Adrenal gland (tissue), 19 donors: ENCODE measurements at places on chromosomes 7 and 10. TPM values are rescaled to one million over a fixed set of nuclear protein-coding genes. Genes with fewer than 3 reads are reported as not detected.

DNA sequence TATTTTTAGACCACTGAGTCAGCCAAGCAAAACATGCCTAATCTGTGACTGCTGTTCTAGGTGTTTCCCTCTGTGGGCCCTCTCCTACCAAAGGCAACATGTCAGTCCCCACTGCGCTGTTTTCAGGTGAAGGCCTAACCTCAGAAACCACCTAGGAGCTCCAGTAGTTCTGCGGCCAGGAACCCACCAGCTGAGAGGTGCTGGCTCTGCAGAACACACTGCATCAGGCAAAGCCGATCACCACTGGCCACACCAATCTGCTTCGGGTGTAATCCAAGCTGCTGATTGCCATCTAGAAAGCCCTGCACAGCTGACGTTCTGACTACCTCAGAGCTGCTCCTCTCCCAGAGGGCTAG is 14.9 kb downstream of the CAMK2G start:
- no peak overlapping the region for H3K27ac ChIP-seq
- DNase-seq, result no peak
- peaks cover 22% of the 10 kb centered on the region for H3K36me3 ChIP-seq
- H3K4me1 ChIP-seq, result no peaks in the 10 kb centered on the region

The GBX1 gene
- total RNA-seq, result not detected

The HTR7 gene
- 0.11 TPM for total RNA-seq

GRCh38 chr10:16182688-16183087 is 254.1 kb upstream of the PTER start:
- H3K36me3 ChIP-seq, result no peaks in the 10 kb centered on the region
- no peak for DNase-seq
- H3K4me3 ChIP-seq, result no peak overlapping the region
- H3K27me3 ChIP-seq, result no peaks in the 10 kb centered on the region
- no peaks in the 10 kb centered on the region for H3K4me1 ChIP-seq

DNA sequence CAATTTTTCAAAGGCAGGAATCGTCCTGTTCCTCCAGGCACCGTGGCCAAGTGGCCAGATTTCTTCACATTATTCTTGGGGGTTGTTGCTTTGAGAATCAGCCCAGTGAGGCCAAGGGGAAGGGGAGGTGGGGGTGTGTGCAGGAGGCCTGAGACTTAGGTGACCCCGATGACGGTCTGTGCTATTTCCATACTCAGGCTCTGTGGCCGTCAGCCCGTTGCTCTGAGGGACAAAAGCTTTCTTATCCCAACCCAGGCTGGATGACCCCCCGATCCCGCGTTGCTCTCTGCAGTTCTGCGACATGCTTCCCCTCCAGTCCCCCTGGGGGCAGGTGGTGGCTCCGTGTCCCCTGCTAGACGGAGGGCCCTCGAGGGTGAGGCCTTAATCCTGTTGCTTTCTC is 14.2 kb downstream of the DOCK1 start:
- H3K4me3 ChIP-seq, result no peak overlapping the region
- H3K36me3 ChIP-seq, result no peaks in the 10 kb centered on the region
- H3K27me3 ChIP-seq, result no peaks in the 10 kb centered on the region
- no peaks in the 10 kb centered on the region for H3K4me1 ChIP-seq
- H3K27ac ChIP-seq, result no peak overlapping the region

- H3K4me1 ChIP-seq, result no peaks in the 10 kb centered on the region
- H3K27me3 ChIP-seq, result no peaks in the 10 kb centered on the region
- DNase-seq, result no peak
- no peak overlapping the region for H3K4me3 ChIP-seq
- no peaks in the 10 kb centered on the region for H3K36me3 ChIP-seq
- H3K27ac ChIP-seq, result no peak overlapping the region
These were observed 134.0 kb upstream of the SLC26A5 start for GRCh38 chr7:103580031-103580430.

The LRRTM3 gene
- total RNA-seq, result not detected

DNA sequence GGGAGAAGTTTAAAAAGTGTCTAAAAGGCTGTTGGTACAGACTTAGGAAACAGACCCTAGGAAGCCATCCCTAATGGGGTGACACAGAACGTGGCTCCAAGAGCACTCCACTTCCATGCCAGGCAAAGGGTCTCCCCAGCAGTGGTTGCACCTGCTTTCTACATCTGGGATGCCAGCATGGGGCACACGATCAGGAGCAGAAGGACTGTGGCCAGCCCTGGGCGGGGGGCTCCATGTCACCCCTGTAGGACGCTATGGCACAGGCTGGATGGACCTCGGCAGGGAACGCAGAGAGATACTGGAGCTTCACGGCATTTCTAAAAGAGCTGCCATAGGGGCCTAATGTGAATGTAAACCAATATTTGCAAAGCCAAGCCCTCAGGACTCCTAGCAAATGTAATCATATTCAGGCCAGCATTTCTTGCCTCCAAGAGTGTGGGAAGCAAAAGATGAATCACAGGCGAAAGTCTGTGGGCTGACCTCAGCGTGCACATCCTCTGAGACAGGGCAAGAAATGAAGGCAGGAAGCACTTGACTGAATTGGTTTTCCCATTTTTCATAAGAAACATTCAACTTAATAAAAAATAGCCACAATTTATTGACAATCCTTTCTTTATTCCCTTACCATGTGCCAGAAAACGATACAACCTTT is 93.9 kb downstream of the ATXN7L1 start:
- peak overlapping the region; percentile 48 for H3K27ac ChIP-seq
- H3K27me3 ChIP-seq, result no peaks in the 10 kb centered on the region

GRCh38 chr7:94228223-94228622 is 166.5 kb upstream of the COL1A2 start:
- H3K4me1 ChIP-seq, result peaks cover 6% of the 10 kb centered on the region
- H3K4me3 ChIP-seq, result no peak overlapping the region
- H3K36me3 ChIP-seq, result no peaks in the 10 kb centered on the region
- no peaks in the 10 kb centered on the region for H3K27me3 ChIP-seq
- DNase-seq, result no peak

- no peak for DNase-seq
- H3K4me1 ChIP-seq, result no peaks in the 10 kb centered on the region
- H3K27me3 ChIP-seq, result no peaks in the 10 kb centered on the region
- H3K4me3 ChIP-seq, result no peak overlapping the region
- H3K27ac ChIP-seq, result no peak overlapping the region
These were observed 484.6 kb upstream of the GHITM start for GRCh38 chr10:83654689-83655088.

The OPN4 gene
- total RNA-seq, result not detected

- H3K27ac ChIP-seq, result peak overlapping the region; percentile 51
- no peaks in the 10 kb centered on the region for H3K36me3 ChIP-seq
- H3K4me3 ChIP-seq, result peak overlapping the region; percentile 33
- no peak for DNase-seq
- H3K27me3 ChIP-seq, result no peaks in the 10 kb centered on the region
These were observed 881 bp upstream of the SSBP1 start for GRCh38 chr7:141737118-141737835.

The PRKCQ gene
- total RNA-seq, result 0.47 TPM

The PPP1R17 gene
- not detected for total RNA-seq

DNA sequence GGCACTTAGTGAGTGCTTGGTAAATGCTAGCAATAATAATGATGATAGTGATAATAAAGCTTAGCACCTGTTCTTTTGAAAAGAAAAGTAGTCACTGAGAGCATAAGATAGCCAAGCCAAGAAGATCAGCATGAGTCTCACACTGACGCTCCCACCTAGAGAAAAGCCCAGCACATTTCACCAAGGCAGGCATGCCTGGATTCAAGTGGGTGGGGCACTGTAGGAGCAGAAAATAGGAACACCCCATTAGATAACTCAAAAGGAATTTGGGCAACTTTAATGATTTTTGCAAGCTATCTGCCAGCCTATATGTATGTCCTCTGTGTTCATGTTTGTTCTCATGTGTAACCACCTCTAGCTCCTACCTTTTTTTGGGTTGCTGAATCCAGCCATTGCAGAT is 18.1 kb upstream of the SORBS1 start:
- no peaks in the 10 kb centered on the region for H3K4me1 ChIP-seq
- H3K4me3 ChIP-seq, result no peak overlapping the region
- DNase-seq, result no peak
- H3K27me3 ChIP-seq, result no peaks in the 10 kb centered on the region
- H3K36me3 ChIP-seq, result no peaks in the 10 kb centered on the region

The MMD2 gene
- total RNA-seq, result not detected

DNA sequence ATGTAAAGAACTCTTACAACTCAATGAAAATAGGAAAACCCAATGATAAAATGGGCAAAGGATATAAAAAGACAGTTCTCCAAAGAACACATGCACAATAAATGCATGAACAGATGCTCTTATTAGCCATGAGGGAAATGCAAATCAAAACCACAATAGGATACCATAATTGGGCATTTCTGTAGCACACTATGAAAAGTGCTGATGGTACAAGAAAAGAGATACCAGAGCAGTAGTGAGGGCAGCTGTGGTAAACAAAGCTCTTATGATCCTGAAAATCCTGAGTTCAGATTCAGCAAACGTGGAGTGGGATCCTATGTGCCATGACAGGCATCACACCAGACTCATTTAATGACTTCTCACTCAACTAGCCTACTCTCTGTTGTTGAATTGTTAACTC is 96.7 kb upstream of the SLC25A13 start:
- H3K36me3 ChIP-seq, result no peaks in the 10 kb centered on the region
- no peak overlapping the region for H3K27ac ChIP-seq
- no peak for DNase-seq
- no peaks in the 10 kb centered on the region for H3K4me1 ChIP-seq

DNA sequence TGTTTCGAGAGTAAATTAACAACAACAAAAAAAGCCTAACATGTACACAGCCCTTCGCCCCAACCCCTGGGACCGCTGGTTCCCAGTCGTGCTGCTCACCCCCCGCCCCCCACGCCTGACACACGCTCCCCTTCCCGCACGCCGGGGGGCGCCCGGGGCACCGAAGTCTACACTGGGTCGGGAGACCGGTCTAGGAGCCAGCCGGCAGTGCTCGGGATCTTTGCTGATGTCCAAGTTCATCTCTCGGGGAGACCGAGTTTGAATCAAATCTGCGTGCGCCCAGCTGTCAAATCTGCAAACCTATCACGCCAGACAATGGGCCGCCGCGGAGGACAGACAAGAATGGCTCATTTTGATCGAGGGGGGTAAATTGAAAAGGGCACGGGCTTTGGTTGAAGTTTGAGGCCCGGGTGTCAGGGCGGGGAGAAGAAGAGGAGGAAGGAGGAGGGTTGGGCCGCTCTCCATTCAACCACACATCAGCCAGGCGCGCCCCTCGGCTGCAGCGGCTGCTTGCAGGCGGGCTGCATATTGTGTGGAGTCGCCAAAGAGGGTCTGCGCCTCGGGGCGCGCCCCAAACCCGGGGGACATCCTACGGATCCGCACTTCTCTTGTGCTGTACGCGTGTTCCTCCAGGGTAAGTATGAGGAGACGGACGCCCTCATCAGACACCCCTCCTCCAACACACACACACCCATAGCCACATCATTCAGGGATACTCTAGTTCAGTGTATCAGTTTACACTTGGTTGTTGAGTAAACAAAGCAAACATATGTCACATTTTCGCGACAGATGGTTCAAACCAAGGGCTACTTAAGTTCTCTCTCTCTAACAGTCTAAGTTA is 1.3 kb upstream of the GFRA1 start:
- H3K36me3 ChIP-seq, result no peaks in the 10 kb centered on the region
- H3K27ac ChIP-seq, result no peak overlapping the region
- H3K4me1 ChIP-seq, result peaks cover 30% of the 10 kb centered on the region
- no peak for DNase-seq

The ZPBP gene
- total RNA-seq, result not detected

GRCh38 chr10:84172467-84173356 is 889 bp upstream of the GPR15LG start:
- no peak for DNase-seq
- H3K4me1 ChIP-seq, result no peaks in the 10 kb centered on the region
- H3K36me3 ChIP-seq, result no peaks in the 10 kb centered on the region

DNA sequence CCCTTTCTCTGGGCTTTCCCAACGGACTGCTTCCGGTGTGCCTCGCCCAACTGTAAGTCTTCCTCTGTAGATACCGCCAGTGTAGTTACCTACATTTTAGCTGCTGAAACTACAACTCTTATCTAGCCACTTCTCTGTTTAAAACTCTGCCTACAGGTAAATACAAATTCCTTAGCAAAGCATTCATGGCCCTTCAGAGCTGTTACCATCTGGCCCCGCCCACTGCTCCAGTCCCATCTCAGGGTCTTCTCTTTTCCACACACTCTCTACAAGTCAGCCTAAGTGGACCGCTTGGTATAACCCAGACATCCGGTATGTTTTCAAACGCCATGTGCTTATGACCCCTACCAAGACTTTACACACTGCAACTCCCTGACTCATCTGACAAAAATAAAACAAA is 41.0 kb upstream of the LAMB4 start:
- H3K27me3 ChIP-seq, result no peaks in the 10 kb centered on the region
- H3K4me3 ChIP-seq, result no peak overlapping the region
- no peak overlapping the region for H3K27ac ChIP-seq

The SLC26A5 gene
- total RNA-seq, result 0.49 TPM
